NCI-H748 treated with DMSO at 0.1 percent for 48 hours (cell line): ENCODE measurements at places on chromosomes 3 and 15.

DNA sequence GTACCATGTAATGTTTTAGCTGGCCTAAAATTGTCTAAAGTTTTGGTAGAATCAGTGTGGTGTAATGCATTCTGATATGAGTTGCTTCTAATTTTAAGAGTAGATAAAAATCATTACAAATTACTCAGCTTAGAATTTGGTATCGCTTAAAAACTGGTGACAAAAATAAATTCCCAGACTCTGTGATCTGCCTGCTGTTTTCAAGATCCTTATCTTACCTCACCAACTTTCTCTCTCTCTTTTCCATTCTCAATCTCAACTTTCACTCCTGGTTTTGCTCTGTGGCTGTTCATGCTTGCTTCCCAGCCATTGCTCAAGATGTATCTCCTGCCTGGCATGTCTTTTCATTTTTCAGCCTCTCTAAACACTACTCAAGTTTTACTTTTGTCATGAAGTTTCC, 45.7 kb downstream of the TCF12 start:
- no peak for DNase-seq

DNA sequence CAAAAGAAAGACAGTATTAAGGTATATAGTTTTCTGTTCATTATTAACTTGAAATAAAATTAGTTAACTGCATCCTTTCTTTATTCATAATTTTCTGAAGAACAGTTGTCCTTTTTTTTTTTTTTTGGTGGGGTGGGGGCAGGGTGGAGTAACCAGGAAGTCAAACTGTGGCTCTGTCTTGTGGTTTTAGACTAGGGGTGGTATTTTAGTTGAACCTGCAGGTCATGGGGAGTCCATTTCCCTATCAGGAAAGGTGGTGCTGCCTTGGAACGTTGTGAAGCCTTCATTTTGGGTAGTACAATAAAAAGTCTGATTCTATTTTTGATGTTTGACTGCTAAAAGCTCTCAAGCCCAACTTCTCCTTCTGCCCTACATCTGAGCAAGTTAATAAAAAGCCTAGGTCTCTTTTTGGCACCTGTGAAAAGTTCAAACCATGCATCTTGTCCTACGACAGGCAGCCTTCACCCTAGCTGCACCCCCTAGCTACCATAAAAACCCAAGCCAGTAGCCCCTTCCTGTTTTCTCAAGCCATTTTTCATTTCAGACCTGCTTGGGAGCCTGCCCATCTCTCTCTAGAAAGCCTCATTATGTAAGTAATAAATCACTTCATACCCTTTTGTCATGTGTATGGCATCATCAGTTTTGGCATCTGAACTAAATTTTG, 31.2 kb upstream of the RIOX2 start:
- DNase-seq, result no peak

GRCh38 chr15:90623854-90624253, 93.3 kb upstream of the BLM start:
- no peak for DNase-seq

DNA sequence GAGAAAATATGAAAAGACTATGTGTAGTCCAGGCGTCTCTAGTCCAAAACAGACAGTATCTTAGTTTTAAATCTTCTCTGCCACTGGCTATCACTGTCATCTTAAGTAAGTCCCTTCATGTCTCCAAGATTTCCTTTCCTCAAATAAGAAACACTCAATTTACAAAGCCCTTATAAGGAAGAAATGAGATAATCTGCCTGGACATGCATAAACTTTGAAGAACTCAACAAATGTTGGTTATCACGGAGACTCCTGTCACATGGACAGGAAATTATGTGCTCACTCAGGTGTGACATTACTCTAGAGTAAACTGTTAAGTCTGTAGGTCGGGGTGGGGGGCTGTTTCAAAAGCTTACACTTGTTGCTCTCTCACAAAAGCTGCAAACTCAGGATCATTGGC, 91.9 kb downstream of the IMPG2 start:
- DNase-seq, result no peak

- DNase-seq, result no peak
These were observed 72.3 kb downstream of the PIAS1 start for GRCh38 chr15:68126396-68126795.

DNA sequence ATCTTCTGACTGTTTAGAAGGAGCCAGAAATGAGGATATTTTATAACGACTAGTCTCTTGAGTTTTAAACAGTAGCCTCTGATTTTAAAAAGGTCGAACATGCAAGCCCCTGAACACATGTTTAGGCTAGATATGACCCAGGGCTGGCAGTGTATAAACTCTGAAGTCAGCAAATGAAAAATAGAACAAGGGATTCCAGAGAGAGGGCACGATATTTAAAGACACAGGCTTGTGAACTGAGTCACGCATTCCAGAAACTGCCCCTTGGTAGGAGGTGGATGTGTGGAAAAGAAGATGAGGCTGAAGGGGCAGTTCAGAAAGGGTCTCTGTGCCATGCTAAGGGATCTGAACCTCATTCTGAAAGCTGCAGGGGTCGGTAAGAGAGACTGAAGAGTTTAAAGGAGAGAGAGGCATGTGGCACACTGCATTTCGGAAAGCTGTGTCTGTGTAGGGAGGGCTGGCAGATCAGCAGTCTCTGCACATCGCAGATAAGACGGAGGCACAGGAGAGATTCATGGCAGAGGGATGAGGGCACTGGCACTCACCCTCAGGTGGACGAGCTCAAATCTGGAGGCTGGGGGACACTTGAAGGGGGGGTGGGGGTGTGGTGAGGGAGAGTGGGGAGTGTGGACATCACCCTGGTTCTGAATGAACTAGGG, 22.1 kb downstream of the ST8SIA2 start:
- DNase-seq, result no peak

- no peak for DNase-seq
These were observed 50.6 kb downstream of the DGKG start for GRCh38 chr3:186311441-186311840.

DNA sequence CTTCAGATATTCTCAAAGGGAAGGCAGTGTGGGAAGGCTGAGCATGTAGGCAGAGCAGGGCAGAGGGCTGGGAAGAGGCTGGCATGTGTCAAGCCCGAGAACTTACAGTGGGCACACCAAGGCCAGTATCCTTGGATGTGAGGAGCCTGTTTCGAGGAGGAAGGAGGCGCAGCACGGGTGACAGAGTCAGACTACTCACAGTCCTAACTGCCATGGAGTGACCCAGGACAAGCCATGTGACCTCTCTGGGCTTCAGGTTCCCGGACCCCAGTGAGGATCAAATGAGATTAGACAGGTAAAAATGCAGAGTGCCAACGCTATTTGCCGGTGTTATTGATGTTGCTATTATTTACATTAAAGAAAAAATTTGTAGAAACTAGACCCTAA, 65.3 kb downstream of the NSMCE3 start:
- no peak for DNase-seq

- no peak for DNase-seq
These were observed 12.2 kb downstream of the SCAANT1 start for GRCh38 chr3:63900010-63900409.

GRCh38 chr3:172290457-172290856, 157.8 kb downstream of the GHSR start:
- DNase-seq, result no peak

DNA sequence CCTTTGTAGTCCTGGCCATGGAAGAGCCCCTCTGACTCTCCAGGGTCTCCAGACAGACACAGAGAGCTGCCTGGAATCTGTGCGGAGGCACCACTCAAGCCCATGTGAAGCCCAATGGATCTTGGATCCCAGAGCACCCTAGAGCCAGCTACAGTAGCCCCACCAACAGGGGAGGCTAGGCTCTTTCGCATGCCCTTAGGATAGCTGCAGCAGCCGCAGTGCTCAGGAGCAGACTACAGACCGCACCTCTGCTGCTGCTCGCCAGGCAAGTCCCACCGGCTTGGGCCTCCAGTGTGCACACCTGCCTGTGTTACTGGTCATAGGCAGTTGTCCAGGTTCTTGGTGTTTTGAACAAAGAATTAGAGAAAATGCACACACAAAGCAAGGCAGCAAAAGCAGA, 131.6 kb downstream of the SPATA16 start:
- DNase-seq, result no peak
